Activated gamma-delta T cell treated with anti-CD3 and anti-CD28 coated beads, Interleukin-2, amount 50 U/mL, for 16 hours (primary cell): ENCODE measurements at places on chromosomes 11 and 22.

DNA sequence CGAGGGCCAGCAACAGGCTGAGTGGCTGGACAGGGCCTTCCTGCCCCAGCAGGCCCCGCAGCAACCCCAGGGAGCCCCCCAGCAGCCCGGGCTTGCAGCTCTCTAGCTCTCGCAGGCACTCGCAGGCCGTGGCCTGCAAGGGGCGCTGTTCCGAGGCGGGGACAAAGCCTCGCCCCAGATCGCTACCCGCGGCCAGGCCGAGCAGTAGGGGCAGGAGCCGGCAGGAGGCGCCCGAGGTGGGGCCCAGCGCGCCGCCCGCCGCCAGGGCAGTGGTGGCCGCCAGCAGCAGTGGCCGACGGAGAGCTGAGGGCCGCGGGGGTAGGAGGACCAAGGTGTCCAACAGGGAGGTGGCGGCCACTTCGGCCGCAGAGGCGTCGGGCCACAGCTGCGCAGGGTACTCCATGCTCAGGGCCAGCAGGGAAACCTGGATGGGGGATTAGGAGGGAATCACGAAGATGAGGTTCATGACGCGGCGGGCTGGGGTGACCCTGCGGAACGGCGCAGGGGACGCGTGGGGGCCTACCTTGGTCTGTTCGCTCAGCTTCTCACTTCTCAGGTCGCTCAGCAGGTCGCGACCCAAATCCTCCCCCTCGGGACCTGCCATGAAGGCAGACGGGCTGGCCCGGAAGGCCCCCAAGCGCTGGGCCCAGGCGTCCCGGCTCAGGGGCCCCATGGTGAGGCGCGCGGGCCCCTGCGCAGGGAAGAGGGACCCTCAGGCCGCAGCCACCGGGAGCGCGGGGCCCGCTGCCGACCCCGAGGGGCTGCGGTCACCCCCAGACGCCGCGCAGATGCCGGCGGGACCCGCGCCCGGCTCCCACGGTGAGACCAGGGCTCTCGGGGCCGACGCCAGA, 632 bp downstream of the AP5B1 start:
- DNase-seq = peak; percentile 63

DNA sequence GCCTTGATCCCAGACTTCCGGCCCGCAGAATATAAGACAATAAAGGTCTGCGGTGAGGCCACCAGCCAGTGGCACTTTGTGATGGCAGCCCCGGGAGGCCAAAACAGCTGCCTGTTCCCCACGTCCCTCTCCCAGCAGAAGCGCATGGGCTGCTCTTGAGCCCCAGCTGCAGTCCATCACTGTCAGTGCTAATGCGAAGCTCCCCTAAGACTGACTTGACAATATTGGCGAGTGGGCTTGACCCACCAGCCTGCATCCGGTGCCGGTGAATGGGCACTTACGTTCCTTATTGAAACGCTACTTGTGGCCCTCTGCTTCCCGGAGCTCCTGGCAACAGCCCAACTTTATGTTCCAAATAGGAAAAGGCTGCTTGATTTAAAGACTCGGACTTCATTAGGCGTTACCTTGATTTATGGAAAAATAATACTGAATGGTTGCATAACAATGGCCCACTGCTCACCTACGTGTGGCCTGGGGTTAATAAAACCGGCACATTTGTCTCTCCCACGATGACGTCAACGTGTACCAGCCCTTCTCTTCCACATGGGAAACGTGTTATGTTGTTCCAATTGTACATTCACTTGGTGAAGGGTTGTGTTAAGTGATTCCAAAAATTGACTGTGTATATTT, 93.4 kb upstream of the SEPTIN5 start:
- DNase-seq = no peak

DNA sequence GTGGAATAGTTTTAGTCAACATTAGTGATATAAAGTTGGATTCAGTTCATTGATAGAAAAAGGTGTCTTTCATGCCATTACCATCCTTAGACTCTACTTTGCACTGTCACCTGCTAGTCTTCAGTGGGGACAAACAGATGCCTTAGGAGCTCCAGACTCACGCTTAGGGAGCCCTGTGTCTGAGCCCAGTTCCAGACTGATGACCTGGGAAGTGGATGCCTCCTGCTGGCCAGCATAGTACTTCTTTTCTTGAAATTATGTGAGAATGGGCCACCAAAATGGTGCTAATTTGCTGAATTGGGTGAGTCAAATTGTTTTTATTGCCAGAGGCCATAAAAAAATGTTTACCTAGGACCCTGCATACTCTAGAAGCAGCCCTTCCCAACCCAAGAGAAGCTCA, 53.9 kb downstream of the NOX4 start:
- no peak for DNase-seq

GRCh38 chr22:48428631-48429371, 1398.9 kb downstream of the BRD1 start:
- no peak for DNase-seq

DNA sequence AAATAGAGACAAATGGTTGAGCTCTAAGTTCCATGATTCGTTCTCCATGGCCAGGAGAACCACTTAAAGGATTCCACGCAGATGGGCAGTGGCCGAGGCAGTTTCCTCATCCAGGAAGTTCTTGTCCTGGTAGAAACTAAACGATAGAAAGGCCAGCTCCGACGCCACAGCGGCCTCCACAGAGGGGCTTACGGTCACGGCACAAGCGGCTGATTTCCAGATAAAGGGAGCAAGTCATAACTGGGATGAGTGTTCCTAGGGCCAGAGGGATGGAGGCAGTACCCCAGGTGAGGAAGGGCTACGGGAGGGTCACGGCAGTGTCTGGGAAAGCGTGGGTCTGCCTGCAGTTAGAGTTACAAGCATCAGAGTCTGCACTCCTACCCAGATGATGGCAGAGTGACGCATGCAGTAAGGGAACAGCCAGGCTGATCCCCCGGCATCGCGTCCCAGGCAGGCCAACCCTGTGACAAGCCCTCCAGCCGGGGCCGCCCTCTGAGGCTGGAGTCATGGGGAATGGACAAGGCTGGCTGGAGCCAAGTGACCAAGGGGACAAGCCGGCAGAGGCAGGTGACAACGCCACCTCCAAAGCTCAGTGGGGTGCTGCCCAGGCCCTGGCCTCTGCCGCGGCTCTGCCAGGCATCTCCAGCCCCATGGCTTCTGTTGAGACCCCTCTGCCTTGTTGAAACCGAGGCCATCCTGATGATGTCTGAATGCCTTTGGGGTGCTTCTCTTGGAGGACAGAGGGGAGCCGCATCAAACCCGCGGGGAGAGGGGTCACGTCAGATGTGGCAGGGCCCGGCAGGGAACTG, 475.1 kb downstream of the BRD1 start:
- no peak for DNase-seq

- DNase-seq = no peak
Measured at GRCh38 chr22:39832627-39833074, 60.9 kb downstream of the ENTHD1 start.
